ENCODE measurements at places on chromosomes 12 and 14. TPM values are rescaled to one million over a fixed set of nuclear protein-coding genes. Genes with fewer than 3 reads are reported as not detected.

Gene C12orf57
- total RNA-seq, result 156 TPM

DNA sequence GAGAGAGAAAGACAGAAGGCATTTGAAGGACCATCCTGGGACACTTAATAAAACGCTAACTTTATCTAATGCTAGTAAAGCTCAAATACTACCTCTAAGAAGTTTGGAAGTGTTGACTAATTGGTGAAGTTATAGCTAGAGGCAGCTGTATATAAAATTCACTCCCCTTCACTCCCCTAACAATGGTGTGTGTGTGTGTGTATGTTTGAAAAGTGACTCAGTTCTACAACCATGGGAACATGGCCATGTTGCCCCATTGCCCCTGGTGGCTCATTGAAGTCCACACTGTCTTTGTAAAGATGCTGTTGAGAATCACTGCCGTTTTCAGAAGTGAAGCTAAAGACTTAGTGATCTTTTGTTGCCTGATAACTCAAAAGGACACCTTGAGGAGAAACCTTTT is 262.4 kb downstream of the NPAS3 start:
- no peak for DNase-seq

- DNase-seq, result peak; percentile 61
These were observed 2.5 kb upstream of the CELA1 start for GRCh38 chr12:51349026-51349425.

Gene PTPN21
- total RNA-seq, result 10.3 TPM

DNA sequence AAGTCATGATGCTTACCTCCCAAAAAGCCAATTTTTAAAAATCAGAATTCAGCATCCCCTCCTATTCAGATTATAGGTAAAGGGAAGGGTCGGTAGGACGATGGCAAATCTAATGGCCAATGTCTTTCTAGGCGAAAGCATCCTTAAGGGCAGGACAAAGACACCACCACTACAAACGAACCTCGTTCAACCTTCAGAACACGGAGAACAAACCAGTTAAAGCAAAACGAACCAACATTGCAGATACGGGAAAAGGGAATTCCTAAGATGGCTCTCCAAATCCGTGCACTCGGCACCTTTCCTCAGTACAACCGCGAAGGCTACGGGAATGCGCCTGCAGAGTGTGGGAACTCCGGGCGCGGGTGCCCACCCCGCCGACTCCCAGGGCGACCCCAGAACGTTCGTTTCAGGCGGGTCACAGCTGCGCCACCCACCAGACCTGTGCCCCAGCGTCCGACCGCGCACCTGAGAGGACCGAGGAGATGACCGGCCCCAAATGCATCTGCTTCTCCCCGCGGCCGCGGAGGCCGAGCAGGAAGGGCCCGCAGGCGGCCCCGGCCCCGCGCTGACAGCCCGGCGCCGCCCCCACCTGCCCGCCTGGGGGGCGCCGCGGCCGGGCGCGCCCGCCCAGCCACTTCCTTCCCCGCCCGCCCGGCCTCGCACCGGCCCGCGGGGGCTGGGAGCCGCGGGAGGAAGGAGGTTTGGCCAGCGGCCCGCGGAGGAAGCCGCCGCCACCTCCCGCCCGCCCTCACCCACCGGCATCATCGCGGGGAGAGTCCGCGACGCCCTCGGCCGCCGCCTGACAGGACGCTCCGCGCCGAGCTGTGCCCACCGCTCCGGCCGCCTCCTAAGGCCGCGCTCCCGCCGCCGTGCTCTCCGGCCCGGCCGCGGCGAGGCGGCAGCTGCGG is 578 bp downstream of the PPP1R13B start:
- peak; percentile 19 for DNase-seq

GRCh38 chr12:83462419-83462818 is 775.7 kb downstream of the TMTC2 start:
- no peak for DNase-seq

Gene EXD2
- total RNA-seq, result 12.1 TPM

DNA sequence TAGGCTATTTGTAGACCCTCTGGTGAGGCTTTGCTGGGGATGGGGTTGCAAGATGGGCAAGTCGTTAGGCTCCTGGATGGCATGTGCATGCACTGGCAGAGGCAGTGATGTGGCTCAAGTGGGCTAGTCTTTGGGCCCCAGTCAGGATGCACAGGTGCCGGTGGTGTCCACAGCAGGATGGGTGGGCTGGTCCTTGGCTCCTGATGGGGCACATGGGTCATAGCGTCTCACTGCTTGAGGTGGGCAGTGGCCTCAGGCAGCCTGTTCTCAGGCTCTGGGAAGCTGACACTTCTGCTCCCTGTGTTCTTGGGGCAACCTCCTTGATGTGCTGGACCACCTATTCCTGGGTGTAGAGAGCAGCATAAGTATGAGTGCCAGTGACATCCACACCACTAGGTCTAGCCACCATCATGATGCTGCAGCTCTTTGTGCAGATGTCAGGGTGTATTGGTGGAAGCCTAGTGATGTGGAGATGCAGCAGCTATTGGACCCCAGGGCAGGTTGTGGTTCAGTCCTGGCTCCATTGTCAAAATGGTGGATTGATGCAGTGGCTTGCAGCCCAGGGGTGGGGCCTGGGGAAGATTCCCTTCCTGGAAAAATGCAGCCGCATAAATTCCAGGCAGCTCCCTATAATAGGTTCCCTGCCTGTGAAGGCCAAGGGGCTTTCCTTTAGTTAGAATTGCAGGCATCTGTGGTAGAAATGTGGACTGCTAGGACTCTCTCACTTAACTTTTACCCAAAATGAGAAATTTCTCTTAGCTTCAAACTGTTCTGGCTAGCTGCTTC is 742.5 kb upstream of the MDGA2 start:
- no peak for DNase-seq

Gene CLEC9A
- total RNA-seq, result not detected

DNA sequence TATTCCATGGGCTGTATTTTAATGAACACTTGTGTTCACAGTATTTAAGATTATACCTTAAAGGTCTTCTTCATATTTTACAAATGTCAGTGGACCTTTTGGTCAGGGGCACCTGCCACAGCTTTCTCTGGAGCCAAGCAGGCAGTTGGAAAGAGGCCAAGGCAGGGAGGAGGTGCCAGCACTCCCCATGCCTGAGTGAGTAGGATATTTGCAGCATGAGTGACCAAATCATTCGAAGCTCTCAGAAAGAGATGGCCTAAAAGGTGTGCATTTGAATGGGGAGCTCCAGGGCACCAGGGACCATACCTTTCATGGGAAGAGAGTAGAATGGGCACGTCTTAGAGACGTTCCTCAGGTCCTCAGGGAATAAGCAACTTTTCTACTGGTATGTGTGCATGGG is 121.6 kb downstream of the GPR135 start:
- no peak for DNase-seq

Gene SYT1
- total RNA-seq, result 43.3 TPM

Gene EXOC3L4
- 0.41 TPM for total RNA-seq

Gene MSI1
- not detected for total RNA-seq

Gene MMP17
- total RNA-seq, result 5.6 TPM

DNA sequence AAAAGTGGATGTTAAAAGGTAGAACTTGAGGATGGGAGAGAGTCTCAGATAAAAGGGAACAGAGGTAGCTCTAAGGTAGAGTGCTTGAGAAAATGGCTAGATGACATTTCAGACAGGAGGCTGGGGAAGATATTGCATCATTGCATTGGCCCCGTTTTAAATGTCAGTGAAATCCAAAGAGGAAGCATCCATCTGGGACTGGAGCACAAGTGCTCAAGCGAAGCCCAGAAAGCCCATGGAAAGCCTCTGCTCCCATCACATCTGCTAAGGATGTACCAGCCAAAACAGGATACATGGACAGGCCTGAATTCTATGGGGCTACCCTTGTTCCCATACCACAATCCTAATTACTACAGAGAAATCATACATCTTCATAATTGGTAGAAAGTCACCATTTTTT is 581.5 kb upstream of the TMEM132C start:
- DNase-seq, result no peak

Gene SLC8A3
- total RNA-seq, result not detected

Gene TAS2R20
- 1.9 TPM for total RNA-seq

Data from fibroblast of the aortic adventitia (primary cell).